Purkinje cell (primary cell): ENCODE measurements at places on chromosomes 2 and 18. TPM values are rescaled to one million over a fixed set of nuclear protein-coding genes. Genes with fewer than 3 reads are reported as not detected.

ARL4C gene
- polyA plus RNA-seq: 21.3 and 23.1 TPM in 2 replicates

FAM210A gene
- polyA plus RNA-seq: 13.1 and 26.8 TPM in 2 replicates

KCNE4 gene
- polyA plus RNA-seq: not detected in 2 replicates

ZNF516 gene
- 8.1 and 9.5 TPM in 2 replicates for polyA plus RNA-seq

REG3G gene
- polyA plus RNA-seq: not detected in 2 replicates

GPD2 gene
- 1.5 and 8.8 TPM in 2 replicates for polyA plus RNA-seq

COL4A4 gene
- 0.67 and 0.86 TPM in 2 replicates for polyA plus RNA-seq

TGIF1 gene
- polyA plus RNA-seq: 0.54 and 0.77 TPM in 2 replicates
